SHP77 (cell line): ENCODE measurements at places on chromosomes 2 and 18.

- no peak for DNase-seq
Measured at GRCh38 chr18:49223837-49224529, 236.5 kb downstream of the DYM start.

- DNase-seq, result no peak
Measured at GRCh38 chr2:46520130-46520711, 40.9 kb downstream of the TMEM247 start.

GRCh38 chr2:226738191-226738820 is 61.3 kb downstream of the IRS1 start:
- DNase-seq, result no peak

DNA sequence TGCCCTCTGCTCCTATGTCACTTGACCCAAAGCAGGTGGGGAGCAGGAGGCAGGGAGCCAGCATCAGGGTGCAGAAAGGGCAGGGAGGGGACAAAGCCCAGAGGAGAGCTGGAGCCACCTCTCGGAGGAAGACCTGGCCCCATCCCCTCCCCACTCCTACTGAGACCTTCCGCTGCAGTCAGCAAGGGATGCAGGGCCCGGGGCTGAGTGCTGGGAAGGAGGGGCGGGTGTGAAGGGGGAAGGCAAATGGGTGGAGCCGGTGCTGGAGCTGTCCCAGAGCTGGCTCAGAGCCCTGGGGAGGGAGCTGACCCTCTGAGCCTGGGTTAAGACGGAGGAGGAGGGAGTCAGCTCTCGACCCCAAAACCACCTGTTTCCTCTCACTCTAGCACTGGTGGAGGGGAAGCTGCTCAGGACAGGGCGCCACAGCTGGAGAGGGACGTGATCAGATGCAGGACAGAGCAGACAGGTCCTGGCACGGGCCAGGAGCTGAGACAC is 33.8 kb downstream of the HS1BP3 start:
- DNase-seq, result no peak

DNA sequence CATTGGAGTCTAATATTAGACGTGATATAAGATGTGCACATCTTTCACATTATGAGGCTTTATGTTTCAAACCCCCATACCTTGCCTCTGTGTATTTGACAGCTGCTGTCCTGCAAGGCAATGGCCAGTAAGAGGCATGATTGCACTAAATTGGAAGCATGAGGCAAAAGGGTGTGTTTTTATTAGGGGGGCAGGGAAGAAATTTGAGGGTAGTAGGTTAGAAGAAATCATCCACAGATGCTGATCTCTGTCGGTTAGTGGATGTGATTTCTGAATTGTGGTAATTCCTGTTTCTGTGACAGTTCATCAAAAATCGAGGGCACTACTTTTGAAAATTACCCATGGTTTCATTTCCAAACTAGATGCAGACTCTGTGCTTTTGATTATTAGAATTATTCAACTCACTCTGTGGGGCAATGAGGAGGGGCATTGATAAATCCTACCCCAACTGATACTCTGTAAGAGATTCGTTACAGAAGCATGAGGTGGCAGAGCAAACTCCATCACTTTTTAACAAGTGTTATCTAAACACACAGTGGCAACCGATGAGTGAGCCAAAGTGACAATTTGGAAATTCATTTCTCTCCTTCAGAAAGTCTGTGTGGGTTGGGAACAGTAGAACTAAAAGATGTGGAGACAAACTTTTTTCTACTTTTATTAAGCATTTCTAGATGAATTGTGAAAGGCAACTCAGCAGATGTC is 453.0 kb downstream of the ARHGAP15 start:
- DNase-seq, result no peak

DNA sequence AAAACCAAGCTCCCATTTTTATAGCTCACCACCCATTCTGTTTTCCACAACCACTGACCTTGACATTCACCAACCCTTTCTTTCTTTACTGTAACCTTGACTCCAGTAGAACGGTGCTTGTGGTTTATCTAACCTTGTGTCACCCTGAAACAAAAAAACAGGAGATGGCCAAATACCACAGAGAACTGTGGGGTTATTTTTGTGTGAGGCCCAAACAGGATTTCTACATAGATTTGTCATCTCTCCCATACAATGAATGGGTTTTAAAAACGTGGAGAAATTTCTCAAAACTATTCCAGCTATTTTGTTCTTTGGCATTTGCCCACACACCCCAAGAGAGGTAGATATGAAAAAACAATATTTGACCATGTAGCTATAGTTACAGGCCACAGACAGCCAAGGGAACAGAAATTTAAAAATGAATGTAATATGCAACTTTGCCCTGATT is 231.3 kb upstream of the TANK start:
- DNase-seq, result no peak

DNA sequence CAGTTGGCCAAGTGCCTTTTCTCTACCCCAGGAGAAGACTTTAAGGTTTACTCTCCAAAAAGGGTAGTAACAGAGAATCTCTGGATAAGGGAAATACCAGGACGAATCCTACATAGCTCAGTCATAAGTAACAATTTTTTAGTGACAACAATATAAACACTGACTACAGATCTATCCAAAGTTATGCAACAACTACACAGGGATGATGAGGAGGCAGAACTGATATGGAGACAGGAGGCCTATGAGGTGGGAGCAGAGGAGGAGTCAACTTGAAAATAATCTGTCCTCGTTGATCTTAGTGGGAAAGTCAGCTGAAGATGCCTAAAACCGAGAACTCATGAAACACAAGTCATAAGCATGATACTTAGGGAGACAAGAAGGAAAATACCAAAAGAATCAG is 40.2 kb downstream of the SLC35F5 start:
- DNase-seq, result no peak

- no peak for DNase-seq
Measured at GRCh38 chr2:230537531-230537976, 121.6 kb downstream of the SP100 start.

DNA sequence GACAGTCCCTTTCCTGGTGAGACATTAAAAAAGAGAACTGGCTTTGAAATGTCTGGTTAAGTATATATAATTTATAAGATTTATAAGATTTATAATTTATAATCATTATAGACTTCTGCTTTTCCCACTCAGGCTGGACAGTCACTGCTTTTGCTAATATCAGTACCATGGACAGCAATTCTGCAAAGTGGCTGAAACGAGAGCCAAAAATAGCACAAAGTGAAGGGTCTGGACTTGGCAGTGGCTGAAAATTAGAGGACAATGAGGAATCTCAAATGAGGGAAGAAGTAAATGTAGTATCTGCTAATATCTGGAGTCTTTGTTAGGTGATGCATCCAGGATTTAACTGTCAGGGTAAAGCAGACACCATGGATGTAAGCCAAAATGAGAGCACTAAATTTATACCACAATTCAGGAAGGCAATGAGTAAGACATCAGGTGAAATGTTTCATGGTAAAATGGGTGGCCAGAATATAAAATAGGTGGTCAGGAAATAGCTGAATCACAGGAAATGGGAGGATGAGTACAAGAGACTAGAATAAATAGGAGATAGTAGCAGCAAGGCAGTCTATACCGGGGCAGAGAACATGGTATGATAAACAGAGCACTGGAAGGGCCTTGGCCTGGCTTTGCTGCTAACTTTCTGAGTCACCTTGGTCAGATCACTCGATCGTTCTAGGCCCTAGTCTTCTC is 39.6 kb upstream of the BOD1L2 start:
- no peak for DNase-seq

GRCh38 chr18:36176177-36176584 is 11.1 kb upstream of the MOCOS start:
- no peak for DNase-seq

- DNase-seq, result no peak
Measured at GRCh38 chr18:75341267-75341666, 86.2 kb downstream of the SMIM21 start.

DNA sequence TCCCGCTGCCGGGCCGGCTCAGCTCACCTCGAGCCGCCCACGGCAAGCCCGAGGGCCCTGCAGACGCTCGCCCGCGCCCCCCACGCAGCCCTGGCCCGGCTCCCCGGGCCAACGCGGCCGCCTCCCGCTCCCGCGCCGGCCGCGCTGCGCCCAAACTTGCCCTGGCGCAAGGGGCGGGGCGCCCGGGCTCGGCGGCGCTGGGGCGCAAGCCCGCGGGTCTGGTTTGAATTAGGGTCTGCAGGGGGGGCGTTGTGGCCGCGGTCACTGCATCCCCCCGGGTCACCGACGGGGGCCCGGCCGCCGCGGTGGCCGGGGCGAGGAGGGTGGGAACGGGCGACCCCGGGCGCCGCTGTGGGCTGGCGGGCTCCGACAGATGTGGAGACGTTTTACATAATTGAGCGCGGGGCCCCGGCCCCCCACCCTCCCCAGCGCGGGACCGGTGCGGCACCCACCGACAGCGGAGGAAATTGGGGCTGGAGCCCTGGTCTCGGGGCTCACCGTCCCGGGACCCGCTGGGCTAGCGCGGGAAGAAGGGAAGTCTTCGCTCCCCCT is 690 bp downstream of the SDC1 start:
- DNase-seq, result no peak

DNA sequence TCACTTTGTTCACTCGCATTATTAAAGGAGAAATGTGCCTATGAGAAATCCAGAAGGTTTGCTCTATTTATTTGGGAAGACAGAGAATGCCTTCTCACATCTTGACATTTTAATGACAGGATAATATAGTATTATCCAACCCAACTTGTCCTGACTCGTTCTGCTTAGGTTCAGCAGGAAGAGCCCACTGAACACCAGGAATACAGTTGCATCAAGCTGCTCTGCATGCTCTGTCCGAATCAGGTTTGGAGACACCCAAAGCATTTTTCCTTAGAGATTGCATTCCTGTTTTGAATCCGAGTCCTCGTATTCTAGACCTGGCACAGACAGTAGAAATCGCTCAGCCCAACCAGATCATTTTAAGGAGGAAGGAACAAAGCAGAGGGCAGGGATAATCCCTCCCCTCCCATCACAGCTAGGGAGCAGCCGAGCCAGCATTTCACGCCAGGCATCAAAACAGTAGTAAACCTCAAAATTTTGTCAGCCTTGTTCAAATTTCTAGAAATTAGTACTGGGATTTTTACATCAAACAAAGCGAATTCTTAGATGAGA is 837.4 kb upstream of the ID2 start:
- no peak for DNase-seq

DNA sequence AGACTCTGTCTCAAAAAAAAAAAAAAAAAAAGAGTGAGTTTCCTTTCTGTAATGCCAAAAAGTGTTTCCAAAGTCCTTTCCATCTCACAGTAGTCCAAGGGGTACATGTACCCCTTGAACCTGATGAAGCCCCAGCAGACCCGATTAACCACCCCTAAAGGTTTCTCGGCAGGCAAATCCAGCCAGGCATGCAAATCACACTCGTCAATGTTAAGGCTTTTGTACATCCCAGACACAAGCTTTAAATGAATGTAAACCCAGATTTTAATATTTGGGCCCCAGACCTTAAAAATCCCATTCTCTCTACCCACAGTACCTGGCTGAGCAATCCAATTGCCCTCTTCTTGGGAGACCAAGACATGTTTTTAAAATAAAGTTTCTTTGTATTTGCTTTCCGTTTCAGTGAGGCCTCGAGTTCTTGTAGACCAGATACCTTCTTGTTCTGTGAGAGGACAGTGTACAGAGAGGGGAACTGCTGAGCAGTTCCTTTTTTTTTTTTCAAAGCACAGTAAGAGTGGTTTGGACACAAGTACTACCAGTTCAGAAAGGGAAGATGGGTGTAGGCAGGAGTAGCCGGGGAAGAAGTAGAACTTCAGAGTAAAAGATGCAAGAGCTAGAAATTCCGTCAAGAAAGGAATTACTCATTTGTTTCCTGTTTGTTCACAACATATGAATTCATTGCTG is at the start of gene NLRC4:
NLRC4 (minus strand) TSS at position 465 of the 684 bp plus-strand sequence. CDS start 8,111 bp downstream, outside the sequence.
- DNase-seq, result no peak

DNA sequence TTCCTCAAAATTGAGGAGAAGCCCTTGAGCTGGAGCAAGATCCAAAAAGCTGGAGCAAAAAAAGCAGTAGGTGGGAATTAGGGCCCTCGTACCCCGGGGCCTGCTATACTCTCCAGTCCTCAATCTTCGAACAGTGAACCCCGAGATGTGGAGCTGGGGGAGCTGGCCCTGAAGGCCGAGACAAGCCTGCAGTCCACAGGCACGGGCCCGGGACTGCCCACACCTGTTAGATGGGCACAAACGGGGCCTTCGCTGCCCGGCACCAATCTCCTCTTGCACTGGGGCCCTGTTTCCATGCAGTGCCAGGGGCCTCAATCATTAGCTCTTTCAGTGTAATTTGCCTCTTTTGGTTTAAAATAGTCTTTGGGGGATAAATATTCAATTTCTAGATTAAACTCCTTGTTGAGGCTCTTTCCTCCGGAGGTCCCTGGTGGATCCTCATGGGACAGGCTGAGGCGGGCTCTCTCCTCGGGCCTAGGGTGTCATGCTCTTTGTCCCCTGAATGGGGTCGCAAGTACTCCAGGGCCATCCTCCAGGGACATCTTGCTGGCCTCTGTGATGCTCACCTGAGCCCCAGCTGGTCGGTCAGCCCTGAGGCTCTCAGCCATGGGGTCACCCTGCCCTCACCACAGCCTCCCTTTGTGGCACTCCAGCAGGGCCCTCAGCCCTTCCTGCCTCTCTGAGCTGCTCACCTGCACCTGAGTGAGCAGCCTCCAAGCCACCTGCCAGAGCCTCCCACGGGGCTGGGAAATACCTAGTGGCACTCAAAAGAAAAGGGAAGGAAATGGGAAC is 223.6 kb downstream of the ALPK2 start:
- no peak for DNase-seq

GRCh38 chr2:105102001-105102400 is 64.1 kb downstream of the MRPS9 start:
- no peak for DNase-seq

GRCh38 chr2:177383935-177384334 is 8.6 kb upstream of the AGPS start:
- no peak for DNase-seq

GRCh38 chr2:237873421-237873831 is 14.0 kb downstream of the RAMP1 start:
- no peak for DNase-seq

DNA sequence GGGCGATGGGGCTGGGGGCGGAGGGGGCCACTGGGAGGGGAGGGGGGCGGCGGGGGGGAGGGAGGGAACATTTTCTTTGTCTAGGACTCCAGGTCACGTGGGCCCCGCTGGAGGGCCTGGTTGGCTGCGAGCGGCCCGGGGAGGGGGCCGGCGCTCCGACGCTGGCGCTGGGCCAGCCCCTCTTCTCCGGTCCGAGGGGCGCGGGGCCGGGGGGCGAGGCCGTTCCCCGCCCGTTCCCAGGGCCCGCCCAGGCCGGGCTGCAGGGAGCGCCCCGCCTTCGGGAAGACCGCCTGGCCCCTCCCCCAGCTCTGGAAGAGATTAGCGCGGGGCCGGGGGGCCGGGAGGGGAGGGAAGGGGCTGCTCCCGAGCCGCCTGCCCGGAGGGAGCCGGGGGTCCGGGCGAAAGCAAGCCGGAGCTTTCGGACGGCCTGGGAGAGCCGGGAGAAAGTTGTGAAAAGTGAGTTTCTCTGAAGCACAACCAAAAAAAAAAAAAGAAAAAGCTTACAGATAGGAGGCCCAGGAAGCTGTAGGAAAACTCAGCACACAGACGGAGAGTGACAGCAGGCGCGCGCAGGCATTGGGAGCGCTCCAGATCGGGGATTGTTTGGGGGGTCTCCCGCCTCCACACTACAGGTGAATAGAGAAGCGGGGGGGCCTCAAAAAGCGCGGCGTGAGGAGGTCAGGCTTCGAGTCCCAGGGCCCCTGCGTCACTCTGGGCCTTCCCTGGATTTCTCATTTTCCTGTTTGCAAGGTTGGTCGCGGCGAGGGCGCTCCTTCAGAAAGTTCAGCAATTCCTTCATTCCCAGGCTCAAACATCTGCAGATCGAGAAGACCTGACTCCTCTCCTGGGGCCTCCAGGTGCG is 84.1 kb upstream of the POMC start:
- peak; percentile 6 for DNase-seq

GRCh38 chr18:58552057-58552461 is 76.8 kb downstream of the ALPK2 start:
- peak; percentile 6 for DNase-seq

- DNase-seq, result no peak
Measured at GRCh38 chr2:120765678-120766469, 30.2 kb downstream of the GLI2 start.

- DNase-seq, result no peak
Measured at GRCh38 chr2:109222825-109223471, 93.9 kb downstream of the SH3RF3 start.
